ENCODE measurements at places on chromosomes 7 and 10.

GRCh38 chr10:29249018-29249417 is 39.9 kb upstream of the LYZL1 start:
- DNase-seq, result no peak

GRCh38 chr7:158016180-158017097 is 571.2 kb downstream of the PTPRN2 start:
- no peak for DNase-seq

DNA sequence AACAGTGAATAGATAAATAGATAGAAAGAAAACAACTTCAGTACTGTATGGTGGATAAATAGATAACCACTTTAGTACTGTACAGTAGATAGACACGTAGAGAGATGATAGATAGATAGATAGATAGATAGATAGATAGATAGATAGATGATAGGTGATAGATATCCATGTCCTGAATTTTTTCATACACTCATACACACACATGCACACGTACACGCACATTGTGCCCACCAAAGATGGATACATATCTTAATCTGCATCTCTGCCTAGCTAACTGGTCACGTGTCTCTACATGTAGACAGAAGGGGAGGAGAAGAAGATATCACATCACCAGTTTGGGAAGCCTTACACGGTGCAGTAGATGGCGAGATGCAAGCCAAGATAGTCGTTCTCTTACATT is 99.2 kb downstream of the ARID5B start:
- DNase-seq, result no peak

DNA sequence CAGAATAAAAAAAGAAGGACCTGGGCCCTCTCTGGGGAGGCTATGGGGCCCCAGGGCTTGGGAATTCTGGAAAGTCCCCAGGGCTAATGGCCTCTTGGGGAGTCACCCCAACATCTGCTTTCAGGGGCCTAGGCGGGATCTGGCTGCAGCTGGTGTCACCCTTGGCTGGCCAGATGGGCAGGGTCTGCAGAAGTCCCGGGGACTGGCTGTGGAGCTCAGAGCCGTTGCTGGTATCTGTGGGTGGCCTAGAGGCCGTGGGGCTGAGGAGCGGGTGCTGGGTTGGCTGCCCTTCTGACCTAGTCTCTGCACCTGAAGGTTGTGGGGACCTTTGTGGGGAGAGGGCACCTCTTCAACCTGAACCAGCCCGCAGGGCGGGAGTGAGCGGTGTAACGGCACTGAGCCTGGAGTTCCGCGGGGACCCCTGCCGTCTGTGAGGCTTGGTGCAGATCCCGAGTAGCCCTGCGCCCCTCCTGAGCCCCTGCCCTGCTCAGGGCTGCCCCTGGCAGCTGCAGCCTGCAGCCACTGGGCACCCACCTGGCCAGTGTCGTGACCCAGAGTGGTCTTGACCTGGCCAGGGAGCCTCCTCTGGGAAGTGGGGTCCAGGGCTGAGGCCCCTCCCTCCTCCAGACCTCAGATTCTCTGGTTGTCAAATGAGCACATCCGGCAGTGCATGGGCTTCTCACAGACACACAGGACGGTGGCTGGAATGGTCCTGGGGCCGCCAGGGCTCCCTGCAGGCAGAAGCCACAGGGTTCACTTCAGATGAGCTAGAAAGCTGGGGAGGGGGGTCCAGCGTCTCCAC is 51.5 kb downstream of the UNCX start:
- no peak for DNase-seq

GRCh38 chr10:127982601-127983000 is 75.7 kb downstream of the PTPRE start:
- no peak for DNase-seq

GRCh38 chr10:131724169-131724545 is 176.7 kb upstream of the PPP2R2D start:
- DNase-seq, result no peak

DNA sequence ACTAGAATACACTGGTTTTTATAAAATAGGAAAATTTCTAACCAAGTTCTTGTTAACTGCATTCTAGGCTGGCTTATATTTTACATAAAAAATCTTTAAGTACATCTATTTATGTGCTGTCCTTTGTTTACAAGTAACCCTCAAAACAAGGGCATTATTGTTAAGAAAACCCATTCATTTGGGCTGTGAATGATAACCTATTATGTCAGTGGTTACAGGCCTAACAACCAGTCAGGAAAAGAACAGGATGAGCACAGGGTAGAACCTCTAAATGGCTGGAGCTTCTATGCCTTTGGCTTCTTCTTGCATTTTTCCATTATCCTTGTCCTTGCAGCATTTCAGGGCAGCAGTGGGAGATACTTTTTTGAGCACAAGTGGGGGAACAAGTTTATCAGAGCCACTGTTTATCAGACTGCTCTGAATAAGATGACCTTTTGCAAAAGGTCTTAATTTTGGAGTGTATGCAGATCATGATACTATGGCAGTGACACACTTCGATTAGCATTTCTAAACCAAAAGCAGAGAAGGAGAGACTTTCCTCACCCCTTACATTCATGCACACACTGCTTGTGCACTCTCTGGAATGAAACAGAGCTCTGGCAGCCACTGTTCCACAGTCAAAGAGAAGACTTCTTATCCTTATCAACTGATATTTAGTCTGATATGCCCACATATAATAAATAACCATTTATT is 10.9 kb downstream of the GPR37 start:
- no peak for DNase-seq

GRCh38 chr7:98418636-98419315 is 17.9 kb upstream of the BAIAP2L1 start:
- DNase-seq, result peak; percentile 98

- peak; percentile 93 for DNase-seq
These were observed 2.1 kb downstream of the ENTPD7 start for GRCh38 chr10:99661377-99661763.

DNA sequence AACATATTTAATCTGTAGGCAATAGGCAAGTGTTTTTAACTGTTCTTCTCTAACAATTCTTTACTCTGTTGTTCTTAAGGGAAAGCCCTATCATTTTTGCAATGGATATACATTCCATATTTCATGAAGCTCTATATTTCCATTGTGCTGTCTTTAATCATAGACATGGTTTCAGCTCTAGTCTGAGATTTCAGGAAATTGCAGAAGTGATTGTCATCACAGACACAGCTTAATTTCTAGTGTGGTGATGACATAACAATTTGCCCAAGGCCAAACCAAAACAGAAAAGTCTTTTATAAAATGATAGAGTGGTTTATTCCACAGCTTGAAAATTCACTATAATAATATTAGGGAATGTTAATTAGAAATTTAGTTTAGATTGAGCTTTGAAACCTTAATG is 494.1 kb upstream of the SEMA3A start:
- no peak for DNase-seq

GRCh38 chr7:107201795-107202450 is 33.1 kb downstream of the HBP1 start:
- peak; percentile 31 for DNase-seq

DNA sequence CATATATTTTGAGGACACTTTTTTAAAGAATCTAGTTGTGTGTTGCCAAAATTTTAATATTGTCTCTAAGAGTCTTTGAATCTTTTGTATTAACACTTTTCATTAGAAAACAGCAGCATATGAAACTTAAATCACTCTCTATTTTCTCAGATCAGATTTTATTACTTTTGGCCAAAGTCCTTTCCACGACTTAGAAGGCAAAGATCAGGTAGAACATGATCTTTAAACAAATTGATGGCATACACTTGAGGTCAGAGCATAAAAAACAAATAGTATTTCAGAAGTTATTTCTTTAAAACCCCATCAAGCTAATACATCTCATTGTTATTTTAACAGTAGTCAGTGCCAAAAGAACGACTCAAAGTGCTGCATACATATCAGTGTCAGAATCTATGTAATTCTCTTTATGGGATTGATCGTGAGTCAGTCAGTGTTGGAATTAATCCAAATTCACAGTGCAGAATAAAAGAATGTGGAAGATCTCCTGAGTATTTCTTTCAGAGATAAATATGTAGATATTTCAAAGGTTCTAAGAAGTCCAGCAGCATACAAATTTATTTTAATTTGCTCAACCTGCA is 9.6 kb upstream of the AGMO start:
- peak; percentile 52 for DNase-seq

GRCh38 chr7:151304856-151305255 is 36.8 kb upstream of the NUB1 start:
- no peak for DNase-seq

GRCh38 chr10:94194256-94194655 is 168.5 kb downstream of the NOC3L start:
- peak; percentile 80 for DNase-seq

DNA sequence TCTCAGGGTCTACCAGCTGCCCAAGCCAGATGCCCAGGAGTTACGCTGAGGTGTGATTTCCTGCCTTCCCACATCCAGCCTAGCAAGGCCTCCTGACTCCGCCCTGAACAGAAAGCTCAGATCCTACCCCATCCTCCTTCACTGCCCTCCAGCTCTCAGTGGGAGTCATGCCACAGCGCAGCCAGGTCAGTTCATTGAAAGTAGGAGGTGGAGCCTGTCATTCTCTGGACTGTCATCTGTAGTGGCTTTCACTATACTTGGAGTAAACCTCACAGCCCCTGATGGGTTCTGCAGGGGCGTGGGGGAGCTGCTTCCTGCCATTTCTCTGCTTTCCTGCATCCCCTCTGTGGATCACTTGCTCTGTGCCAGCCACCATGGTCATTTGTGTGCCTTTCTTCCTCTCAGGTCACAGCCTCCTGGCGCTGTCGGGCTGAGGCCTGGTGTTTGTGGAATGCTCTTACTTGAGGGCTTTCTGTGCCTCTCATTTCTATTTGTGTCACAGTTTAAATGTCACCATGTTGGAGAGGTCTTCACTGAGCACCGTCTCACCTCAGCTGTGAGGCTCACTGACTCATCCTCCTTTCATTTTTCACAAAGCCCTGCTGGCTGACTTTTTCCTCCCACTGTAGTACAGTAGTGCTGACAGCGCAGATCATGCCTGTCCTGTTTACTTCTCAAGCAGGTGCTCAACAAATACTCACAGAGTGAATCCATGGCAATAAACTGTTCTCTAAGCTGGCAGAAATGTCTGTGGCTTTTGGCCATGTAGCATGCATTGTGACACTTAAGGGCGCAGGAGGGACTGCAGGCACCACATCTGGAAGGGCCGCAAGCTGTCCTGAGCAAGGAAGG is 61.0 kb upstream of the TMEM248 start:
- no peak for DNase-seq

Data from fibroblast of mammary gland (primary cell).